ENCODE measurements at places on chromosomes 3 and 15. TPM values are rescaled to one million over a fixed set of nuclear protein-coding genes. Genes with fewer than 3 reads are reported as not detected.

The FGF12 gene
- total RNA-seq, result 0.17 TPM

The NPRL2 gene
- 27.2 TPM for total RNA-seq

The MRPS11 gene
- total RNA-seq, result 23.6 TPM

The MSL2 gene
- 9.2 TPM for total RNA-seq

The ZMYND10 gene
- total RNA-seq, result 0.26 TPM

The IL12A gene
- total RNA-seq, result 72.5 TPM

The HIGD2B gene
- 0.26 TPM for total RNA-seq

The PSMA4 gene
- 195 TPM for total RNA-seq

The IGF2BP2 gene
- total RNA-seq, result 26.2 TPM

The GPR62 gene
- under 0.01 TPM for total RNA-seq

The XCR1 gene
- total RNA-seq, result under 0.01 TPM

The CNTN3 gene
- total RNA-seq, result 8.3 TPM

The RAD51 gene
- total RNA-seq, result 0.77 TPM

The SLC9A9 gene
- total RNA-seq, result 74.0 TPM

The CFAP161 gene
- total RNA-seq, result 0.17 TPM

The CYP8B1 gene
- not detected for total RNA-seq

The ASB14 gene
- not detected for total RNA-seq

The P2RY12 gene
- total RNA-seq, result 1.8 TPM

The FGF7 gene
- total RNA-seq, result 488 TPM

The ADAMTS9 gene
- 1.8 TPM for total RNA-seq

The C3orf70 gene
- total RNA-seq, result 0.33 TPM

The MBD4 gene
- total RNA-seq, result 35.5 TPM

The HTD2 gene
- 8.9 TPM for total RNA-seq

The TMEM62 gene
- 20.8 TPM for total RNA-seq

The CGNL1 gene
- 6.1 TPM for total RNA-seq

The MESP2 gene
- 0.99 TPM for total RNA-seq

The SH2D7 gene
- not detected for total RNA-seq

The SETD2 gene
- 35.3 TPM for total RNA-seq

The TRH gene
- not detected for total RNA-seq

The GALNT15 gene
- total RNA-seq, result 37.7 TPM

The MORC1 gene
- total RNA-seq, result not detected

The TTC23 gene
- total RNA-seq, result 30.4 TPM

The PTH1R gene
- 4.3 TPM for total RNA-seq

The APBA2 gene
- 18.2 TPM for total RNA-seq

The STAC gene
- total RNA-seq, result 6.8 TPM

The RTP1 gene
- not detected for total RNA-seq

The HRG gene
- total RNA-seq, result not detected

The RPSA gene
- 2,136 TPM for total RNA-seq

The PLSCR4 gene
- total RNA-seq, result 36.7 TPM

The MST1R gene
- total RNA-seq, result 1.5 TPM

The NUDT16 gene
- 18.8 TPM for total RNA-seq

The AMOTL2 gene
- total RNA-seq, result 74.6 TPM

The MOBP gene
- total RNA-seq, result not detected

The P2RY13 gene
- under 0.01 TPM for total RNA-seq

The LYZL4 gene
- not detected for total RNA-seq

The FOXL2 gene
- total RNA-seq, result under 0.01 TPM

The ZDHHC19 gene
- total RNA-seq, result not detected

Measured in fibroblast of lung (primary cell).